Bone marrow (tissue), 2 donors: ENCODE measurements at places on chromosomes 7 and 10.

DNA sequence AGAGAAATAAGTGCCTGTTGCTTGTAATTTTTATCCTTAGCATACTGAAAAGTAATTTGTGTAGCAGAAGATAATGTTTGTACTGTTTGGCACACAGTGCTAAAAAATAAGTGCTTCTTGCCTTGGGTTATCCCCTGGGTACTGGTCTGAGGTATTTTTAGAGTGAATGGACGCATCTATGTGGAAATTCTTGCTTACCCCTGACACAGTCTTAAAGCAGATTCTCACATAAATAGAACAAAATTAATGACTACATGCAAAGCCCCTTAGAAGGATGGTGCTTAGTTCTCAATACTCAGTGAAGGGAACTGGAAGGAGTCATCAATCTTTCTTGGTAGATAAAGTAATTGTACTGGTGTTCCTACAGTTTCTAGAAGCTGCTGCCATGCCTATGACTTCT lies 548.6 kb downstream of the ARL4A start:
- DNase-seq: no peak

GRCh38 chr10:21479570-21480315 lies 45.7 kb downstream of the SKIDA1 start:
- no peak for DNase-seq

GRCh38 chr7:155204744-155205367 lies 92.8 kb upstream of the INSIG1 start:
- no peak for DNase-seq

GRCh38 chr10:72277340-72277995 lies 3.7 kb downstream of the DDIT4 start:
- DNase-seq: no peak

DNA sequence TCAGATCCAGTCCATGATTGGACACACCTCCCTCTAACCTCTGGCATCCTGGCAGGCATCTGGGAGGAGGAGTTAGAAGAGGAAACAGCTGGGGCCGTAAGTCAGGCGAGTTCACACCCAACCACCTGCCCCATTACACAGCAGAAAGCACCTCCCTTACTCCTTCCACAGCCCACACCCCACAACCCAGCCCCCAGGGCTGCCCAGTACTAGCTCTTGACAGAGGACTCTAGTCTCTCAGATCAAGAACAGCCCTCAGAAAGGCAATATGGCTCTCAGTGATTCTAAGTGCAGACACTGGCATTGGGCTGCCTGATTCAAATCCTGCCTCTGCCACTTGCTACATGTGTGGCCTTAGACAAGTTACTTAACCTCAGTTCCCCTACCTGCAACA lies 34.1 kb downstream of the KCNMA1 start:
- DNase-seq: no peak

DNA sequence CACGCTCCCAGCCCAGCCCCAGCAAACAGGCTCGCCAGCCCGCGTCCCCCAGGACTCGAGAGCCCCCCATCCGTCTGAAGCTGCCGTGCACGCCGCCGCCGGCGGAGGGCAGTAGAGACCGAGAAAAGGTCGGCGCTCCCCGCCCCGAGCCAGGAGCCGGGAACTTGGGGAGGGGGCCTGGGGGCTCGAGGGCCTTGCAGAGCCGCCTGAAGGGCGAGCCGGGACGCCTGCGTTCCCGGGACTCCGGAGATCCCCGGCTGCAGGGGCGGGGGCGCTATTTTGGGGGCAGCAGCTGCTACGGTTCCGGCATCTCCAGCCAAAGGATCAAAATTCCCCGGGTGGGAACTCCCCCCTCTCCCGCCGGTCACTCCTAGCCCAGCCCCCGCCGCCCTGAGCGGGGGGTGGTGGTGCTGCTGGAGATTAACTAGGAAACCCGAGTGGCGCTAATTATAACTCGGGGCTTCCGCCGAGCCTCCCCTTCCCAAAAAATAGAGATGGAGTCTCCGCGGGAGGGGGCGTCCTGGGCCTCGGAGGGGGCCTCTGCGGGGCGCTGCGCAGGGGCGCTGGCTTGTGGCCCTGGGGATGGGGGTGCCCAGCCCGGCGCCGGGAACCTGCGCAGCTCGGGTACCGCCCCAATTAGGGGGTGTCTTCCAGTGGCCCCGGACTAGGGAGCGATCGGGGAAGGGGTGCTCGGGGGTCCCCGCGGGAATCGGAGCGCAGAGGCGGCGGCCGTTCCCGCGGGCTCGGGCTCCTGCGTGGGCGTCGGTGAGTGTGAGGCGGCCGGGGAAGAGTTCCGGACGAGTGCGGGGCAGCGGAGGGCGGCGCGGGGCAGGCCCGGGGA lies 608 bp downstream of the ACHE start:
- no peak for DNase-seq
